Amniotic epithelial cell (primary cell): ENCODE measurements at places on chromosomes 2 and 18.
A peak's percentile ranks its signal among the peaks of the same experiment; 100 is the strongest.

- no peak for DNase-seq
Observed at GRCh38 chr2:217527590-217528202, 475.1 kb downstream of the TNS1 start.

GRCh38 chr2:44751754-44752479 lies 189.6 kb upstream of the SIX3 start:
- DNase-seq = no peak

- DNase-seq = no peak
Observed at GRCh38 chr2:199458009-199458805, 468 bp upstream of the SATB2 start.

GRCh38 chr2:174693344-174693743 lies 70.9 kb downstream of the CHRNA1 start:
- DNase-seq = no peak

GRCh38 chr2:142997231-142997630 lies 119.8 kb downstream of the KYNU start:
- DNase-seq = no peak

- DNase-seq = no peak
Observed at GRCh38 chr2:234436482-234436837, 60.4 kb downstream of the ARL4C start.

DNA sequence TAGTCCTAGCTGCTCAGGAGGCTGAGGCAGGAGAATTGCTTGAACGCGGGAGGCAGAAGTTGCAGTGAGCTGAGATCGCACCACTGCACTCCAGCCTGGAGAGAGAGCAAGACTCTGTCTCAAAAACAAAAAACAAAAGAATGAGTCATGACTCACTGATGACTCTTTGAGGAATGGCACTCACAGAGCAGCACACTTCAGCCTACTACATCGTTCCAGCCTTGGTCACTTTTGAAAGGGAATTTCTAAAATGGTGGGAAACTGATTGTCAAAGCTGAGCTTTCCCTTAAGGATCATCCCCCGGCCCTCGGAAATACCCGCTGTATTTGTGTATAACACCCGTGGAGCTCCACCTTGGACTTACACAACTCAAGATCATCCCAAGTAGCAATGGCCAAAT lies 217.3 kb upstream of the HS6ST1 start:
- DNase-seq = peak; percentile 58

GRCh38 chr2:158174495-158174894 lies 72.8 kb downstream of the UPP2 start:
- DNase-seq = no peak

DNA sequence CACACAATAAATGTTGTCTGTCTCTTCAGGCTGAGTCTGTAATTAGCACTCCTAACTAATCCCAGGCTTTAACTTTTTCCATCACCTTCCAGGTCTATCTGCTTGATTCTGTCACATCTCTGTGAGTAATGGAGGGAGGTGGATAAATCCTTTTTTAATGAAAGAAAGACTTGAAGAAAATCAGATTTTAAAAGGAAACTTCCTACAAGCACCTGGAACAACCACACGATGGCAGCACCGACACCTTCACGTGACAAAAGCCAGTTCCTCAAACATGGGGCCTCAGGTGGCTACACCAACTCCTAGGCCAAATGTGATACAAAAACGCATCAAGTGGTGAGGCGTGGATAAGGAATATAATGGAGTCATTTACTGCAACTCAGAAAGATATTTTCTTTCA lies 41.8 kb downstream of the TGFBRAP1 start:
- peak; percentile 45 for DNase-seq

DNA sequence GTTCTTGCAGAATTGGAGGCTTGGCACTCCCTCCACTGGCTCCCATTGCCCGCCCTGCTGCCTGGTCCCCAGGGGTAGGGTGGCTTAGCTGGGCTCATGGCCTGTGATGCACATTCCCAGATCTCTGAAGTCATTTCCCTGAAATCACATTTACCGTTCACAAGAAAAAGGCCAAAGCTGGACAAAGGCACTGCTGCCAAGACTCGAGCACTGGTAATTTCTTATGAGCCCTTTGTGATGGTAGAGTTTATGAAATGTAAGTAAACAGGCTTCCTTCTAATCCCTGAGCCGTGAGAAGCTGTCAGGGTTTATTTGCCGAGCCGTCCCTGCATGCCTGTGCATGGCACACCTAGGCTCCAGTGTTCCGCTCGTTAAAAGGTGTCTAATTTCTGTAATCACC lies 247.2 kb upstream of the EPAS1 start:
- DNase-seq = no peak

DNA sequence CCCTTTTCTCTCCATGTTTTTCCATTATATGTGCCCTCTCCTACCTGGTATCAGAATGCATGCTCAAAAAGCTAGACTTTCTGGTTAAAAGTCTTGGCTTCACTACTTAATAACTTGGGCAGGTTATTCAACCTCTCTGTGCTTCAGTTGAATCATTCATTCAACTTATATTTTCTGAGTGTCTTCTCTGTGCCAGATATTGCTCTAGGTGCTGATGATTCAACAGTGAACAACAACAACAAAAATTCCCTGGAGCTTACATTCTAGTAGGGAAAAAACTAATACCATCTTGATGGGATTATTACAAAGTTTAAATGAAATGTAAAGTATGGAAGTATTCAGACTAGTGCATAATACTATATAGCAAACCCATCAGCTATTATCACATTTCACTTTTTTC lies 55.2 kb downstream of the SOS1 start:
- no peak for DNase-seq

GRCh38 chr18:58205443-58206160 lies 161.6 kb downstream of the NEDD4L start:
- DNase-seq = peak; percentile 88

- no peak for DNase-seq
Observed at GRCh38 chr2:70767699-70768589, at the start of gene ADD2. Gene ADD2 (minus strand): TSS chr2:70768200. CDS start chr2:70706408, 61,792 bp downstream.

- no peak for DNase-seq
Observed at GRCh38 chr2:177885828-177886466, 186.6 kb downstream of the PDE11A start.
